ENCODE measurements at places on chromosomes 7 and 10. TPM values are rescaled to one million over a fixed set of nuclear protein-coding genes. Genes with fewer than 3 reads are reported as not detected.

Gene FAM241B
- total RNA-seq = not detected

Gene PRF1
- not detected for total RNA-seq

Gene FBXW4
- 27.4 TPM for total RNA-seq

Gene TYW1B
- total RNA-seq = 0.99 TPM

Gene CYP26C1
- total RNA-seq = 0.09 TPM

Gene ADAM22
- total RNA-seq = 2.4 TPM

DNA sequence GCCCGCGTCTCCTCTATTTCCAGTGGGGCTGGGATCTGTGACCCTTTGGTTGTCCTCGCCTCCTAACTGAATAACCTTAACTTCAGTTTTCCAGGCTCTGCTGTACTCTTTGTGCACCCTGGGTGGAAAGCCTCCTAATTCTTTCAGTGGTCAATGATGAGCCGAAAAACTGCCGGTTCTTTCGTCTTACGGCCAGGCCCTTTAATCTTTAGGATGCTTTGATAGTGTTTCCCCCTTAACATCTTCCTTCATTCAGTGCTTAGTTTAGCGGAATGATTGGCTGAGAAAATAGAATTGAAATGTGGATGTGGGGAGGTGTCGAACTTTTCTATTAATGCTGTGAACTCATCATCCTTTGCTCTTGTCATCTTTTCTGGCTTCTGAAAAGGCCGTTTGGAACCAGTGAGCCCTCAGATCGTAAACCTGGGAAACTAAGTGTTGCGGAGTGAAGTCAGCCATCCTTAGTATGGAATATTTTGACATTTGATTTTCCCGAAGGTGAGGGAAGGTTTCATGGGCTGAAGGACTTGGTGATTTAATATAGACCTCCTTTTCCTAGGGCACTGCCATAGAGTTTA, 847 bp downstream of the GARS1 start:
- DNase-seq = peak; percentile 28

GRCh38 chr7:41787651-41788350, 84.9 kb upstream of the INHBA start:
- no peak for DNase-seq

DNA sequence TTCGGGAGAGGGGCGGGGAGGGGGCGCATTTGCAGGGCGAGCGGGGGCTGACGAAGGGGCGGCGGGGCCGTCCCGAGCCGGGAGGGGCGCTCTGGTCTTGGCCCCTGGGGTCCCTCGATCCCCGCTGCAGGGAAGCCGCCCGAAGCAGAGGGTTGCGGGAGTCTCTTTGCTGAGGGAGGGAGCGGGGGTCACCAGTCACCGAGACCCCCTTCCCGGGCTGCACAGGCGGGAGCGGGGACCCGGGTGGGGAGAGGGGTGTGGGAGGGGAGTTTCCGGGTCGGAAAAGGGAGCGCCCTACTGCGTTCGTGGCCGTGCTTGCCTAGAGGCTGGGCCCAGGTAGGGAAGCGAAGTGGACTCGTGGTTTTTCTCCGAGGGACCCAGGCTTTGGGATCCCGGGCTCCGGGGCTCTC, 422 bp downstream of the AP1S1 start:
- DNase-seq = no peak

DNA sequence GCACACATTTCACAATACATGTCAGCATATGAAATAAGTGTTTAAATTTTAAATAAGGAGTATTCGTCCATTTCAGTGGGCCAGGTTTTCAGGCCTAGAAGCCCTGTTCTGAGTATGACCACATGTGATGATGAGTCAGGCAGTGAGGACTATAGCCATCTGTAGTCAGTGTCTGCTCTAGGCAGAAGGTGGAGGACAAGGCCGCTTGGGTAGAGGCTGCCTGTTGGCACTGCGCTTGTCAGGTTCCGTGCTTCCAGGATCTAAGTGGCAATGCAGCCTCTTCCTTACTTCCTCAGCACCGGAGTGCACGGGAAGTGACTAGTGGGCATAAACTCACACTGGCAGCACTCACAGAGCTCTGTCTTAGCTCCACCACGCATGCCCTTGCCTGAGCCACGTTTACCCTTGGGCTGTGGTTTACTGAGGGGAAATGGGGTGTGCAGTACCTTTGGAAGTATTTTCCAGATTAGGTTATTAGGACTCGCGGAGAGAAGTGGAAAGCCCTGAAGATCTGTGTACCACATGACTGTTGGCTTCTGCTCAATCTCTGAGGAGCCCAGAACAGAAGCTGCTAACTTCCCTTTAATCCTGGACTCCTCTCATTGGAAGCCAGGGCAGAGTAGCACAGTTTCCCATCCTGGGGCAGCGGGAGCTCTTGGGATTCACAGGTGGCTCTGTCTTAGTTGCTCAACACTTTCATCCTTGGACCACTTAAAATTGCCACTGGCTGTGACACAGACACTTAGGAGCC, 87.5 kb upstream of the GJD4 start:
- peak; percentile 33 for DNase-seq

DNA sequence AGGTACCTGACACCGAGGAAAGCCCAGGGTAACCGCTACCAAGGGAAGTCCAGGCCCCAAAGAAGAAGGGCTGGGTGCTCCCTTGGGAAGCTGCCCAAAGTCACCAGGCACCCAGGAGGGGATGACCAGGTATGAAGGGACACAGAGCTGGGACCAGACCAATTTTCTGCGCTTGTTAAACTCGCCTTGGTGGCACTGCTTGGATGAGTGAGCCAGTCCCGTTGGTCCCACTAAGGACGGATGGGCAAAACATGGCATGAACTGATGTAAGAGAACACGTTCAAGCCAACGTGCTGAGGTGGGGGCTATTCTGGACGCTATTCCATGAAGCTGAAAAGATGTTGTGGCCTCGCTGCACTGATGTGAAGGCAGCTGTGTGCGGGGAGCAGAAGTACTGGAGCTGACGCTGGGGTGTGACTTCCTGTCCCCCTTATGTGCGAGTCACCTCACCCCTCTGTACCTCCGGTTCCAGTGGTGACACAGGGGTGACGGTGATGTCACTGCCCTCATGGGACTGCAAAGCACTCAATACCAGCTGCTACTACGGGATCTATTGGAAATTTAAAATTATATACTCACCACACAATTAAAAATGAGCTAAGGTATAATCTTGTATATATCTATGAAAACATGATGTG, 73.6 kb downstream of the COBL start:
- no peak for DNase-seq

DNA sequence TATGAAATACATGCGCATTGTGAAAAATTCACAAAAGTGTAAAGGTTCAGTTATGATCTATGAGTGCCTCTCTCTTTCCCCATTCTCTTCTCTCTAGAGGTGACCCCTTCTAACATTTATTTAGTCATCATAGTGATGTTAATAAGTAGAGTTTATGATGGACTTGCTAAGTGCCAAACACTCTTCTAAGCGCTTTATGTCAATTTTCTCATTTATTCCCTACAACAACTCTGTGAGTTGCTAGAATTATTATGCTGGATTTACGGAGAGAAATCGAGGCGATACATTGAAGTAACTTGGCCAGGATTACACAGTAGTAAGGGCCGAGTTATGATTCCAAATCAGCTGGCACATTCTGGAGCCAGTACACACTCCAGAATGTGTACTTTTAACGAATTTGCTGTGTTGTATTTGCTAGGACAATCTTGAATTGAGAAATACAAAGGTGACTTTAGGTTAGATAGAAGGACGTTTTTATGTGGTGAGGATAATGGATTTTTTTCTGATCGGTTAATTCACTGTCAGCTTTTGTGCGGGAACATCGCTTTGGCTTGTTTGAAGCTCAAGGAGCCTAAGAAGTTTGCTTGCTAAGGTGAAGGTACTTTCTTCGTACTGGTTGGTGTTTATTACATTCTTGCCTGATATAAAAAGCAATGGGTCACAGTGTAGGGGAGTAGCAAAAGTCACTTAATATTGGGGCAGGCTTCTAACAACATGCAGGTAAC, 1.4 kb downstream of the ATRNL1 start:
- no peak for DNase-seq

DNA sequence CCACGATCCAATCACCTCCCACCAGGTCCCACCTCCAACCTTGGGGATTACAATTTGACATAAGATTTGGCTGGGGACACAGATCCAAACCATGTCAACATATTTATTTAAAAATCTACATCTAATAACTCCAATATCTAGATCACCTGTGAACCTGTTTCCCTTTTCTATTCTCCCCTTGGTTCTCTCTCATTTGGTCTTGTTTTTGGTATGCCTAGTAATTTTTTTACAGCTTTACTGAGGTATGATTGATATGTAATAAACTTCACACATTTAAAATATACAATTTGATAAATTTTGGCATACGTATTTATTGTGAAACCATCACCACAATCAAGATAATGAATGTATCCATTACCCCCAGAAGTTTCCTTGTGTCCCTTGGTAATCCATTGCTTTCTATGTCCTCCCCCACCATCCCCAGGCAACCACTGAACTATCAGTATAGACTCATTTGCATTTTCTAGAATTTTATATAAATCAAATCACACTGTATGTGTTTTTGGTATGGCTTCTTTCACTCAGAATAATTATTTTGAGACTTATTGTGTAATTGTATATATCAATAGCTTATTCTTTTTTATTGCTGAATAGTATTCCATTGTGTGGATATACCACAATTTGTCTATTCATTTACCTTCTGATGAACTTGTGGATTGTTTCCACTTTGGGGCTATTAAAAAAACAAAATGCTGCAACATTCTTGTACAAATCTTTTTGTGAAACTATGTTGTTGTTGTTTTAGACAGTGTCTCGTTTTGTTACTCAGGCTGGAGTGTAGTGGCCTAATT, 45.2 kb upstream of the NUB1 start:
- DNase-seq = no peak

- DNase-seq = no peak
Measured at GRCh38 chr10:89371987-89372386, 5.9 kb upstream of the IFIT1B start.

DNA sequence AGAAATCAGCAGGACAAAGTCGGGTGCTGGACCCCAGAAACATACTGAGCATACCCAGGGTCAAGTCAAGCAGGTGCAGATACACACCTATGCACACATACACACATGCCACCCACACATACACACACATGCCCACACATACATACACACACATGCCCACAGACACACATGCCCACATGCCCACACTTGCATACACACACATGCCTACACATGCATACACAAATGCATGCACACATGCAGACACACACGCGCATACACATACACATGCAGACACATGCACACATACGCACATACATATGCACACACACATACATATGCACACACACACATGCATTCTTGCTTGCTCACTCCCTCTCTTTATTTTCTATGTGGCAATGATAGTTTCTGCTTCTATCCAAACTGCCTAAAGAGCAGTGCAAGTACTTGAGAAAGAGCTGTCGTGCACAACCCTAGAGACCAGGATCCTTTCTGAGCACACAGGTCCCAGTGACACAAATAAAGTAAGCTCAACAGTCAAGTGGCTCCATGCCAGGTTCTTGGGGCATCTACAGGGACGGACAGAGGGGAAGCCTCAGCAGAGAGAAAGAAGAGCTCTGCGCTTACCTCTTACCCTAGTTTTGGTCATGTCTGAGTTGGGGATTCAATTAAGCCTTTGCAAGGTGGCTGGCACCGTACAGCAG, 83.7 kb downstream of the EBF3 start:
- no peak for DNase-seq

- no peak for DNase-seq
Measured at GRCh38 chr10:77421591-77421990, 216.0 kb downstream of the KCNMA1 start.

DNA sequence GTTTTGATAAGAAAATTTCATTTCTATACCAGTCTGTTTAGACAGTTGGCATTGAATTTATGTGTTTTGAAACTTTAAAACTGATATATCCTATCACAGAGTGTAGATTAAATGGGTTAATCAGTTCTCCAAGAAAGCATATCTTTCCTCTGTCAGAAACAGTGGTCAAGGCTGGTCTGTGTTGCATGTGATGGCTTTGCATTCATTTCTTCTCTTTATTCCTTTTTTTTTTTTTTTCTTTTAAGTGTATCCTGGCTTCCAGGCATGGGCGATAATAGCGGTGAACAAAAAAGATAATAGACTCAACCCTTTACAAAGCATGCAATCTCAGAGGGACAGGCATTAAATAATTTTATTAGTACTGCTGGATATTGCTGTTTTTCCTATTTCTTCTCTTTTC, 136.6 kb downstream of the LRRC4 start:
- DNase-seq = peak; percentile 26

Data from fibroblast of the aortic adventitia (primary cell).